ENCODE measurements at places on chromosomes 1 and 21. TPM values are rescaled to one million over a fixed set of nuclear protein-coding genes. Genes with fewer than 3 reads are reported as not detected.

Gene SH3D21
- total RNA-seq, result 1.5 TPM

Gene CGN
- 1.7 TPM for total RNA-seq

Gene KLHDC9
- not detected for total RNA-seq

Gene NBPF20
- 1.7 TPM for total RNA-seq

Gene HSF2BP
- 0.42 TPM for total RNA-seq

Gene NPHS2
- total RNA-seq, result not detected

Gene FAM43B
- total RNA-seq, result not detected

Gene MAP3K21
- 2.4 TPM for total RNA-seq

Gene S100A11
- total RNA-seq, result 63.4 TPM

Gene LCE3D
- not detected for total RNA-seq

Gene LAX1
- total RNA-seq, result 11.9 TPM

Gene NBPF11
- total RNA-seq, result 11.3 TPM

Gene LIPI
- total RNA-seq, result not detected

Gene ADAM30
- not detected for total RNA-seq

Gene EXO5
- total RNA-seq, result 2.9 TPM

Gene TAF1A
- total RNA-seq, result 8.3 TPM

Gene PYHIN1
- 35.6 TPM for total RNA-seq

Gene BEND5
- 5.1 TPM for total RNA-seq

Gene WDR64
- 0.10 TPM for total RNA-seq

Gene HNRNPCL4
- not detected for total RNA-seq

Gene MAP1LC3C
- not detected for total RNA-seq

Gene UAP1
- 40.2 TPM for total RNA-seq

Gene PHLDA3
- 0.31 TPM for total RNA-seq

Gene RUNX3
- 76.4 TPM for total RNA-seq

Gene LCE2A
- total RNA-seq, result not detected

Gene FTCD
- 0.10 TPM for total RNA-seq

Gene BCAN
- not detected for total RNA-seq

Gene AIRE
- total RNA-seq, result 0.10 TPM

Gene F3
- total RNA-seq, result 18.6 TPM

Gene DPT
- total RNA-seq, result not detected

Gene NADK
- total RNA-seq, result 28.1 TPM

Gene APCS
- not detected for total RNA-seq

Gene H6PD
- total RNA-seq, result 10.5 TPM

Gene ANXA9
- total RNA-seq, result 0.10 TPM

Gene PCP4L1
- total RNA-seq, result not detected

Gene CYP4A11
- total RNA-seq, result not detected

Gene TMEM61
- total RNA-seq, result not detected

Gene PRKCZ
- total RNA-seq, result 4.6 TPM

Gene KCND3
- 0.31 TPM for total RNA-seq

Gene AMY1B
- total RNA-seq, result not detected

Gene COL8A2
- 1.9 TPM for total RNA-seq

Gene S100A8
- total RNA-seq, result 801 TPM

Gene CDK18
- 0.94 TPM for total RNA-seq

Gene S100A14
- total RNA-seq, result not detected

Gene HFM1
- total RNA-seq, result 0.10 TPM

Gene HHIPL2
- total RNA-seq, result not detected
